Activated CD4-positive, alpha-beta memory T cell treated with anti-CD3 and anti-CD28 coated beads for 36 hours (primary cell): ENCODE measurements at places on chromosomes 4 and X. TPM values are rescaled to one million over a fixed set of nuclear protein-coding genes. Genes with fewer than 3 reads are reported as not detected.

DNA sequence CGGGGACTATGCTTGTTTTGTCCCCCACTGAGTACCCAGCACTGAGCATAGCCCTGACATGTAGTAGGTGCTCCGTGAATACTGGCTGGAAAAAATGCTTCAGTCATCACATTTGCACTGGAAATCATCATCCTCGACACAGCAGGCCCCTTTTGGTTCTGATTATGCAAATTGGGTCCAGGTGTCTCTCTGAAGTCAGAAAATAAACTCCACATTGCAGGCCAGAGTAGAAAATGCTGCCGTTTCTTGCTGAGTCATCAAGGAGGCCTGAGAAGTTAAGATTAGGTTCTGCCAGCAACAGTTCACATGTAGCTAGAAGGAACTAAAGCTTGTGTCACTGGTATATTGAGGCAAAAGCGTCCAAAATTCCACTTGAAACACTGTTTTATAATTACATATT is 15.0 kb upstream of the STK32B start:
- H3K27me3 ChIP-seq, result peaks cover 10% of the 10 kb centered on the region
- H3K27ac ChIP-seq, result no peak overlapping the region
- no peaks in the 10 kb centered on the region for H3K4me1 ChIP-seq
- H3K36me3 ChIP-seq, result no peaks in the 10 kb centered on the region

- no peak overlapping the region for H3K27ac ChIP-seq
- no peaks in the 10 kb centered on the region for H3K27me3 ChIP-seq
- no peaks in the 10 kb centered on the region for H3K4me1 ChIP-seq
- no peak overlapping the region for H3K4me3 ChIP-seq
- H3K36me3 ChIP-seq, result no peaks in the 10 kb centered on the region
Observed at GRCh38 chr4:144683516-144683915, 37.6 kb downstream of the HHIP start.

DNA sequence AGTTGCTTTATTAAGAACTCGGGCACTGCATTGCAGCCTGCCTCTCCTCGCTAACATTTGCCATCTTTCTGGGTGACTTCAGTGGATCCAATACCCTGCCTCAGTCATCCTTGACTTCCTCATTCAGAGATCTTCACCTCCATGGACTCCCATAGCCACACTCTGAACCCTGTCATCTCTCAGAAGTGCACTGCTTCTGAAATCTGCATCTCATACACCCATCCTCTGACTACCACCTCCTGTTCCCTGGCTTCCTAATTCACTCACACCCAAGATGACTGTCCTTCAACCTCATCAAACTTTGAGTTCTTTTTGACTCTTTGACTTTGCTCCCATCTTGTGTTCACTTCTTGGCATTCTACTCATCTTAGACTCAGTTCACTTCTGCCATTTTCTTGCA is 25.3 kb upstream of the CYBB start:
- no peaks in the 10 kb centered on the region for H3K36me3 ChIP-seq
- peak; percentile 24 for DNase-seq
- no peaks in the 10 kb centered on the region for H3K27me3 ChIP-seq
- H3K4me1 ChIP-seq, result peaks cover 15% of the 10 kb centered on the region
- no peak overlapping the region for H3K27ac ChIP-seq

GRCh38 chrX:4690521-4690920 is 977.1 kb upstream of the PRKX start:
- H3K27ac ChIP-seq, result no peak overlapping the region
- H3K27me3 ChIP-seq, result no peaks in the 10 kb centered on the region
- no peaks in the 10 kb centered on the region for H3K36me3 ChIP-seq

- no peak overlapping the region for H3K27ac ChIP-seq
- peak overlapping the region; percentile 75 for H3K4me3 ChIP-seq
- peaks cover 19% of the 10 kb centered on the region for H3K4me1 ChIP-seq
- peak; percentile 48 for DNase-seq
- peaks cover 28% of the 10 kb centered on the region for H3K27me3 ChIP-seq
Observed at GRCh38 chrX:54358424-54359211, 772 bp upstream of the WNK3 start.

GRCh38 chr4:128840711-128841318 is 31.3 kb downstream of the JADE1 start:
- DNase-seq, result no peak
- H3K4me3 ChIP-seq, result no peak overlapping the region
- H3K27ac ChIP-seq, result peak overlapping the region; percentile 63
- peaks cover 28% of the 10 kb centered on the region for H3K36me3 ChIP-seq
- H3K27me3 ChIP-seq, result no peaks in the 10 kb centered on the region
- peaks cover 47% of the 10 kb centered on the region for H3K4me1 ChIP-seq

- DNase-seq, result no peak
- H3K4me1 ChIP-seq, result no peaks in the 10 kb centered on the region
- H3K4me3 ChIP-seq, result no peak overlapping the region
- H3K27ac ChIP-seq, result no peak overlapping the region
Observed at GRCh38 chr4:31160146-31160545, 440.0 kb downstream of the PCDH7 start.

- DNase-seq, result no peak
- H3K27ac ChIP-seq, result no peak overlapping the region
- H3K27me3 ChIP-seq, result no peaks in the 10 kb centered on the region
- H3K4me3 ChIP-seq, result no peak overlapping the region
Observed at GRCh38 chrX:111319451-111319850, 49.2 kb upstream of the CAPN6 start.

BST1 gene
- total RNA-seq, result 0.67 TPM

ZXDB gene
- total RNA-seq, result 5.6 TPM

KLHL34 gene
- 0.71 TPM for total RNA-seq

GDPD2 gene
- total RNA-seq, result not detected

C4orf50 gene
- 0.10 TPM for total RNA-seq

TRIM60 gene
- total RNA-seq, result not detected

MAGEC3 gene
- total RNA-seq, result not detected
